ENCODE measurements at places on chromosomes 2 and 18. TPM values are rescaled to one million over a fixed set of nuclear protein-coding genes. Genes with fewer than 3 reads are reported as not detected.

CHRND gene
- not detected for total RNA-seq

DNA sequence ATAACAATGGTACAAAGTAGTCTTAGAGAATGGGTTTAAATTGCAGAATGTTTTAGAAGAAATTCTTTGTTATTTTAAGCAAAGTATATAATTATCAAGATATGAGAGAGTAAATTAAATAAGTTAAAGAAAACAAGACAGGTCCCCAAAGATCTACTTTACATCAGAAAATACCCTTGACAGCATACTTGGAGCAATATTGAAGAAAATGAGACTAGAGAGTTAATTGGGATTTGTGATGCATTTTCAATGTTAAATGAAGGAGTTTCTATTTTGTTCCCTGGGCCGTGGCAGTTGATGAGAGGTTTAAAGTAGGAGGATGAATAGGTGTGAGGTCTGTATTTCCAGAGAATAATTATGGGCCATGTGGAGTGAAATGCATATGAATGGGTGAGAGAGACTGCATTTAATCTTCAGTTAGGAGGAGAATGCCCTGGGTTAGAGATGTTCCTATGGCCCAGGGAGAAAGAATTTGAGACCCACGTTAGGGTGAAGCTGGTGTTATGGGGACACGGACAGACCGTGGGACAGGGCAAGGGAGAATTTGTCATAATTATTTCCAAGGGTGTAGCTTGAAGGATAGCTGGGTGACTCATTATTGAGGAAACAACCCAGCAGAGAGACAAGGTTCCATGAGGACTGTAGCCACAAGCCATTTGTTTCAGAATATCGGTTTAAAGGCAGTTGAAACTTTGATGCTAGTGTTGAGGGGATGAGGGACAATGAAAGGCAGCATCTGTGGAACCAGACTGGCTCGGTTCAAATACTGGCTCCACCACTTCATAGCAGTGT lies 22.7 kb downstream of the MGAT5 start:
- DNase-seq = no peak

GPBAR1 gene
- 3.0 TPM for total RNA-seq

LRP2 gene
- total RNA-seq = not detected

DNA sequence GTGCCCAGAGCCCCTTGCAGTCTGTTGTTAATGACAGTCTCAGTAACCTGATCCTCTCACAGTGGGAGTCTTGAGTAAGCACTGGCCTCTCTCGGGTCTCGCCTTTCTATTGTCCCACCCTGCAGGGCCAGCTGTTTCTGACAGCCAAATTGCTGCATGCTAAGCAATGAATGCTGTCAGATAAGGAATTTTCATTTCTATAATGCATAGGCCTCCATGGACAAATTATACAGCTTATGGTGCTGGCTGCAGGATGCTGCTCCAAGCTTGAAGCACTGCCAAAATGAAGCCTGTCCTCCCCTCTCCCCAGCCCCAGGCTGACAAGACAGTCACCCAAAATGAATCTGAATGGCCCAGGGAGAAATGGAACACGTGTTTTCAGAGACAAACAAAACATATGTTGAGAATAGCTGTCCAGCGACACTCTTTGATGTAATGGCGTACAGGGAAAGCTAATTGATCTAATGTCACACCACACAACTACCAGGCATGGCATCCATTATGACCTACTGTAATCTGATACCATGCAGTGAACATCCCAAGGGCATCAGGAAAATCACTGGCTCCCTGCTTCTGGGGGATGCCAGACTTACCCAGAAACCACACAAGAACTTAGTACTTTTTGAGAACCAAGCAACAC lies 36.8 kb downstream of the ACVR1 start:
- no peak for DNase-seq

CCDC148 gene
- 0.73 TPM for total RNA-seq

GRCh38 chr18:76686737-76687231 lies 135.6 kb upstream of the ZNF236 start:
- peak; percentile 45 for DNase-seq

GRHL1 gene
- 2.3 TPM for total RNA-seq

DNA sequence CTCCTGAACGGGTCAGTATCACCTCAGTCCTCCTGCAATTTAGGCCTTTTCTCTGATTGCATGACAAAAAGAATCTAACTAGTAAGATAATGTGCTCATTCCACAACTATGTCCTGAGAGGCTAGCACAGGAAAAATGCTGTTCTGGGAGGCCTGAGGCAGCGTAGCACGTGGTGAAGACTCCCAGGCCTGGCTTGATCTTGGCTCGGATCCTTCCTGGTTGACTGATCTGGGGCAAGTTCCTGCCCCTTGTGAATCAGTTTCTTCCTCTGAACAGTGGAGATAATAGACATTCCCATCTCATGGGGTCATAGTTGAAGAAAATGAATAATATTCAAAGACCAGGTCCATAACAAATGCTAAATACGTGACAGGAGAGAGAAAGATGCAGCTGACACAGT lies 12.3 kb downstream of the FBLN7 start:
- DNase-seq = no peak

DNA sequence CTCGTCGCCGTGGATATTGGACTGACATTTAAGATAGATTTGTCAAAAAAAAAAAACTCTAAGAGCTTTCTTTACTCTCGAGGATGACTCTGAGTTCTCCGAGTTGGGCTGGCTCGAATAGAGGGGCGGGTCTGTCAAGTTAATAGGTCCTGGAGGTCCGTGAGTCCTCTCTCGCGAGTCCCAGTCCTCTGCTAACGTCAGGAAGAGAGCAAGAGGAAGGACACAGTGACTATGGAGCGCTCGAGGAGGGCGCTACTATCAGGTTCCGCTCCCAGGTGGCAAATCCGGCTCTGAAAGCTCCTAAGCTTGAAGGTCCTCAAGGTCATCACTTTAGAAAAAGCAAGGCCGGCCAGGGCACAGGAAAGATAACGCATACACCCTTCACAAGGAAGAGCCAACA lies 404 bp upstream of the AKAIN1 start:
- DNase-seq = no peak

- no peak for DNase-seq
Observed at GRCh38 chr18:67496469-67496868, 20.1 kb downstream of the DSEL start.

- DNase-seq = no peak
Observed at GRCh38 chr18:58813561-58814225, 51.0 kb upstream of the ZNF532 start.

GRCh38 chr18:62498616-62499262 lies 24.1 kb upstream of the ZCCHC2 start:
- DNase-seq = no peak

SERPINB4 gene
- total RNA-seq = not detected

DNA sequence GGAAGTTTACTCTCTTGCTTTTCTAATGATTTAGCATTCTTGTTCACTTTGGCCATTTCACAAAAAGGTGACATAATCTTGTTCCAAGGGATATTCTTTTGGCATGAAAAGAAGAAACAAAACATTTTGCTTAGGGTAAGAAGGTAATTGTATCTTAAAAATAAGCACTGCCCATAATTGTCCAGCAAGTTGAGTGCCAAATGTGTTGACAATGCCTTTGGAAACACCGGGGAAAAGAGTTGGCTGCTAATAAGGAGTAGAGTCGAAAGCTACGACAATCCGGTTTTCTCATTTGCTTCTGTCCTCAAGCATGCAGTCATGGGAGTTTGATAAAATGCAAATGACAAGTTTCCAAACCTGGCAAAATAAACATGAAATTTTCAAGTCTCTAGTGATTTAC lies 27.3 kb downstream of the ITGAV start:
- DNase-seq = no peak

- DNase-seq = no peak
Observed at GRCh38 chr18:25815659-25816058, 274.8 kb downstream of the SS18 start.

UBE2E3 gene
- 54.6 TPM for total RNA-seq

DNA sequence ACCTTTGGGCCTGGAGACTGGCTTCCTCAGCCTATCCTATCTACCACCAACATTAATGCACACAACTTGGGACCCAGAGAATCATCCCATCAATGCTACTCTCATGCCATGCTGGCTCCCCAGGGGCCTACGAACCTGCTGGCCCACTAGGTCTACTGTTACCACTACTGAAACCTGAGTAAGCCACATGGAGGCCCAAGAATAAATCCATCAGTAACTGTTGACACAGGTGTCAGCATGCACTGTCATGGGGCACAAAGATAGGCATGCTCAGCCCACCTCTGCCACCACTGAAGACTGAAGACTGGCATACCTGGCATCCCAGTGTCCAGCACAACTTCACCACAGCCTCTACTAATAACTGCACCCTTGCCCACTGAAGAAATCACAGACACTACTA lies 71.1 kb upstream of the ACVR1C start:
- no peak for DNase-seq

DSG2 gene
- 330 TPM for total RNA-seq

Data from left colon (tissue), 2 donors.